ENCODE measurements at places on chromosomes 3 and 15.

GRCh38 chr3:31133541-31133940 is 239.1 kb upstream of the GADL1 start:
- DNase-seq = no peak

DNA sequence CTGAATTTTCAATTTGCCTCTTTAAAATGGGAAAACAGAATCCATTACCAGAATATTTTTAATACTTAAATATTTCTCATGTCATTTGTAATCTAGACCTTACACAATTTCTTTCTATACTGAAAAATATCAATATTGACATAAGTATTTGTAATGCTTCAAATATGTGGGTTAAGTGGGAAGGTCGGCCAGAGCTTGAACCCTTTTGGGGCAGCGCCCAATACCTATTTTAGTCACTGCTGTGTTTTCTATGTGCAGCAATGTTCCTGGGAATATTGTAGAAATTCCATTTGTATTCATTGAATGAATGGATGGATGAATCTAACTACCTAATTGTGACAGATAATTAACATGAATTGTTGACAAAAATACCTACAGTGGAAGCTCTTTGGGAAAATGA is 459.7 kb upstream of the ZNF717 start:
- DNase-seq = no peak

- no peak for DNase-seq
Measured at GRCh38 chr15:70192490-70192889, 94.8 kb upstream of the TLE3 start.

GRCh38 chr3:99910752-99911290 is 93.2 kb downstream of the CMSS1 start:
- no peak for DNase-seq

DNA sequence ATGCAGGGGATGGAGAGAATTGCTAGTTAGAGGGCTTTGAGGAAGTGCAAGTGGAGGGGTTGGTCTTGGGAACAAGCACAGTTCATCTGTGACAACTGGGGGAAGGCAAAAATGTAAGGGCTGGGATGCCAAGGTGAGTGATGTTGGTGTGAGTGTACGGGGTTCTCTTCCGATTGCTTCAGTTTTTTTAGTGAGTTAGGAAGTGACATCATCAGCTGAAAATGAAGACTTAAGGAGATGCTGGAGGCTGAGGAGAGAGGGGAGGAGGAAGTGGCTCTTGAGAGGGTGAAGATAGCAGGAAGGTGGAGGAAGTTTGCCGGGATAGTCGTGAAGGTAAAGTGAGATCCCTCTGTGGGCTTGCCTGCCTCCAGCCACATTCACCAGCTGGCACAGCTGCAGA is 12.7 kb downstream of the TICRR start:
- DNase-seq = peak; percentile 63

DNA sequence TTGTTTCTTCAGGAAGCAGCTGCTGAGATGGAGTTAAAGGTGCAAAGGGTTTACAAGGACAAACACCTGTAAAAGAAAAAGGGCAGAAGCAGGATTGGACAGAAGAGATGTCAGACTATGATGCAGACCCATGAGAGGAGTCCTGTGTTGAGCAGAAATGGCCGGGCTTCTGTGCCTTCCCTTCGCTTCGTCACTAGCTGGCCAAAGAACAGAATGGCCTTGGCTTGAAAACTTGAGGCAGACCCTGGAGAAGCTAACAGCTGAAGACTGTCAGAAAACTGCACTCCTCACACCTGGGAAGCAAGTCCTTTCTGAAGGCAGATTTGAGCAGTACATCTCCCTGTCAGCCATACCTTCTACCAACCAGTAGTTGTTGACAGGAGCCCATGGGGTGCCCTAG is 8.4 kb upstream of the NMNAT3 start:
- no peak for DNase-seq

DNA sequence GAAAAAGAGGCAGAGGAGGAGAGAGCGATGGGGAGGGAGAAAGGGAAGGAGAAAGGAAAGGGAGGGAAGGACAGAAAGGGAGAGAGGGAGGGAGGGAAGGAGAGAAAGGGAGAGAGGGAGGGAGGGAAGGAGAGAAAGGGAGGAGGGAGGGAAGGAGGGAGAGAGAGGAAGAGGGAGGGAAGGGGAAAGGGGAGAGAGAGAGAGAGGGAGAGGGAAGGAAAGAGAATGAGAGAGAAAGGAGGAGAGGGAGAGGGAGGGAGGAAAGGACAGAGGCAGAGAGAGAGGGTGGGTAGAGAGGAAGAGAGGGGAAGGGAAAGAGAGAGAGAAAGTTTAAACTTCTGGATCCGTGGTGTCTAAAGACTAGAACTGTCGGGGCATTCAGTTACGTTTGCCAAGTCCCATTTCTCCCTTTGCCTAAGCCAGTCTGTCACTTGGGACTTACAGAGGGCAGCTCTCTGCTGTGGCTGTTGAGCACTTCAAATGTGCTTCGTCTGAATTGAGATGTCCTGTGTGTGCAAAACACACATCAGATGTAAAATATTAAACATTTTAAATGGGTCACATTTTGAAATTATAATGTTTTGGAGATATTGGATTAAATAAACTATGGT is 62.6 kb downstream of the PLXNA1 start:
- DNase-seq = no peak

DNA sequence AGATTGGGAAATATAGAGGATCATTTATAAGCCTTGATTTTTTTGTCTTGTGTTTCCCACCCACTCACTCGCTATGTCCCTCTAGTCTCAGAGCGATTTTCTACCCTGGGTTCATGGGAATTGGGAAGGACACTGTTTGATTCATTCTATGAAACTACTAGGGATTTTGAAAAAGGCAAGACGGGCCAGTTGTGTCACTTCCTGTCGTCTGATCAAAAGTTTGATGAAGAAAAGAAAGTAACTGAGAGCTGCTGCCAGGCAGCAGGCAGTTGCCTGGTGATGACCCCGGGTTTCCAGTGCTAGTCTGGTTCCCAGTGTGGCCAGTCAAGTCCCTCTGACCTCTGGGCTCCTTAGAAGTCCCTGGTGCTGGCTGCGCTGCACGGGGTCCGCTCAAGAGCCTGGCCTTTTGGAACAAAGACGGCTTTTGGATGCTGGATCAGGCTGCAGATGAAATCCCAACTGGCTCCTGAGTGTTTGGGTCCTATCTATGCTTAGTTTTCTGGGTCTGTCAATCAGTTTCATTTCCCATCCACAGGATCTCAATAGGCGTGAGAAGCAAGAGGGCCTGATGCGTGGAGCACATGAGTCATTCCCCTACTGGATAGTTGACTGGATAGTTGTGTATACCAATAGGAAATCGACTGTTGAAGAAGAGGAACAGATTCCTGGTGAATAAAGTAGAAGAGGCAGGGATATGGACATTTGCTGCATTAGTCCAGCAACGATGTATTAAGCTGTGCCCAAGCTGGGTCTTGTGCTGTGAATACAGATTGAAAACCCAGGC is 89.7 kb downstream of the EEFSEC start:
- DNase-seq = no peak

- DNase-seq = no peak
Measured at GRCh38 chr15:76114561-76114960, 54.8 kb downstream of the TMEM266 start.

- peak; percentile 54 for DNase-seq
Measured at GRCh38 chr3:153028381-153028780, 133.6 kb upstream of the RAP2B start.

DNA sequence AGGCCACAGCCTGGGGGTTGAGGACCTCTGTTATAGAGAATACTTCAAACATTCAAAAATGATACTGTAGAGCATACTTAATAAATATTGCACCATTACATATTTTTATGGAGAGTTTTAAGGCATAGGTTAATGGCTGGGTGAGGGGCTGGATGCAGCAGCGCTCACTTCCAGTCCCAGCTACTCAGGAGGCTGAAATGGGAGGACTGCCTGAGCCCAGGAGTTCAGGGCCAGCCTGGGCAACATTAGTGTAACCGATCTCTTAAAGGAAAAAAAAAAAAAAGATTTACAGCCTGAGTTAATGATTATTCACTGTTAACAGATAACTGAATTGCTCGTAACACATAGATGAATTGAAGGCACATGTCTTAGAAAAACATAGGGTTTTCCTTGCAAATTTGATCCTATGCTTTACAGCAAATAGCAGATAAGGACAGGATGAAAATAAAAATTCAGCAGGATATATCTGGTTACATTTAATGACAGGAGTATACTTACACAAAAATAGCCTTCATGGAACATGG is 282.9 kb downstream of the TBC1D5 start:
- DNase-seq = no peak

DNA sequence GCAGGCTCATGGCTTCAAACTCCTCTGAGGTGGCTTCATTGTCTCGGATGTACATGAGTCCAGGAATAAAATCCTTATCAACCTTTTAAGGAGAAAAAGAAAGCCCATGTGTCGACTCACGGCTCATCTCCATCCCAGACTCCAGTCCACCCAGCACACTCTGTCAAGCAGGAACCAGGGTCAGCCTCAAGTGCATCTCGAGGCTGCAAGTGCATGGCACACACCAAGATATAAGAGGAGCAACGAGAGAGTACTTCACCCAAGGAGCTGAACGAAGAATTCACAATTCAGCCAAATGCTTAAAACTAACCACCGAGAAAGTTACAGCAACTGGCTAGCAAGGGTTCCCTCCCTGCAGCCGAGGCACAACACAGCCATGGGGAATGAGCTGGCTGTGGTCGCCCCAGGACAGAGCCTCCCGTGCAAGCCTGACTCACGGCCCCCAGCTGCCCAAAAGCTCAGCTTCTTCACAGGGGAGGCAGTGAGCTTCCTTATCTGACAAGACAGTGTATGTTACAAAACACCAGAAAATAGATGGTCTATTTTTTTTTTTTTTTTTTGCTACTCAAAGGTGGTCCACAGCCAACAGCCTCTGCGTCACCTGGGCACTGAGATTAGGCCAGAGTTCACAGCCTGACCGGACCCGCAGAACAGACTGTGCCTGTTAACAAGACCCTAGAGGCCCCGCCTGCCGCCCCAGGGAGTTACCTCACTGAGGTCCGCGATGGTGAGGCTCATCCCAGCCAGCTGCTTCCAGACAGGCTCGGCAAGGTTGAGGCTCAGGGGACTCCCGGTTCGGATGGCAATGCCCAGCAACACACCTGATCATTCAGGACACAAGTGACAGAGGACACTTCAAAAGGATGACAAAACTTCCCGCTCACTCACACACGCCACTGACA is 15.9 kb upstream of the OCA2 start:
- peak; percentile 85 for DNase-seq

DNA sequence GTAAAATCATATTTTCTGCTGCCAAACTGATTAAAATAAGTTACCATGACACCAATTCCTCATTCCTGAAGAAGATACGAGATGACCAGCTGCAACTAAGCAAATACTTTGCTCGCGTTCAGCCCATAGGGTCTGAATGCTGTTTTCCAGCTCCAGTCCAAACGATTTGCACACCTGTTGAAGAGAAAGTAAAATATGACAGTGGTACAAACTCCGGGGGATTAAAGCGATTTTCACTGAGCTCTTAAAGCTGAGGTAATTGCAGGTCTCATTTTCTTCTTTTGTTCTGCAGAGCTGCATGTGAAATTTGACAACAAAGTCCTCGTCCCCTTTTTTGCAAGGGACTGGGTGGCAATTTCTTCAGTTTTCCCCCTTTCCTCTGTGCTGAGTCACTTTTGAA is 118.4 kb downstream of the NR2F2 start:
- DNase-seq = no peak

GRCh38 chr3:187358068-187358467 is 10.1 kb upstream of the RTP4 start:
- DNase-seq = no peak

DNA sequence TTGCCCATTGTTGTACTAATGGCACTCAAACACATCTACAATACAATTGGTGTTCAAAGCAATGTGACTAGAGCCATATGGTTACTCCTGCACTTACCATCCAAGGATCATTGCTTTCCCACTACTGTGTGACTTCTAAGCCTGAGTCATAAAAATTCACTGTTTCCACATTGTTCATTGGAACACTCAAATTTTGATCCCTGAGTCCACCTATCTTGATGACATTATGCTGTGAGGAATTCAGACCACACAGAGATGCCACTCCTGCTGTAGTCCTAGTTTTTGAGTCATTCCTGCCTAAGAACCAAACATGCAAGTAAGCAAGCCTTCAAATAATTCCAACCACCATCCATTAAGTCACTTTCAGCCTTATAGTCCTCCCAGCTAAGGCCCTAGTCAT is 176.2 kb downstream of the EFHB start:
- DNase-seq = no peak

- DNase-seq = peak; percentile 82
Measured at GRCh38 chr15:74790080-74790916, 8.4 kb downstream of the CSK start.

DNA sequence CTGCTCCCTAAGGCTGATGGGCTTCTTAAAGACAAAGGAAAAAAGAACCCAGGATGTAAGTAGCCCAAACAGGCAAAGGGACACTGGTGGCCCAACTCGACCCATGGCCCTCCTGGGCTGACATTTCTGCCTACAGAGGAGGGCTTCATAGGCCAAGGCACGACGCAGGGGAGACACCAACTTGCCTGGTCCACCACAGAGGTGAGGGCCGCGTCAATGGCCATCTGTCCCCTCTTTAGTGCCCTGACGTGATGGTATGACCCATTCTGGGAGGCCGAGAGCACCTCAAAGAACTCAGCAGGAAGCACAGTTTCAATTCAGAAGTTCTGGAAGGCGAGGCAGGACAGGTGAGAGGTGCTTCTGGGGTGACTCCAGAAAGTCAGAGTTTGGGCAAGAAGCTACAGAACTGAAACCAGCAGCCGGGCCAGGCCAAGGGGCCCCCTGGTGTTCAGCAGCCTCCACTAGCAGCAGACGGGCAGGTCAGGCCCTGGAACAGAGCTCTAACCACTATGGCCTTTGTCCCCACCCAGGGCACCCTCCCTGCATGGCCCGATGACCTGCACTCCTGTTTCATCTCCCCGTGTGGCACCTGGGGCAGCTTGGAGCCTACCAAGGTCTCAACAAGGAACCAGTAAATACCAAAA is 45.1 kb downstream of the HMCES start:
- no peak for DNase-seq

GRCh38 chr3:72369681-72370080 is 478.6 kb downstream of the SHQ1 start:
- DNase-seq = no peak

- DNase-seq = no peak
Measured at GRCh38 chr3:39937874-39938273, 128.5 kb downstream of the MYRIP start.

- DNase-seq = peak; percentile 54
Measured at GRCh38 chr3:190562866-190563510, 49.1 kb downstream of the IL1RAP start.

- DNase-seq = no peak
Measured at GRCh38 chr3:183291497-183292031, 38.5 kb downstream of the B3GNT5 start.

GRCh38 chr3:150412561-150413231 is 4.6 kb downstream of the TSC22D2 start:
- DNase-seq = peak; percentile 94

GRCh38 chr3:89353465-89353864 is 246.0 kb downstream of the EPHA3 start:
- peak; percentile 61 for DNase-seq

GRCh38 chr3:109831403-109831802 is 494.1 kb upstream of the DPPA4 start:
- no peak for DNase-seq

GRCh38 chr3:40502034-40502433 is 3.8 kb upstream of the ZNF620 start:
- no peak for DNase-seq

Measured in amniotic epithelial cell (primary cell).